Vein endothelial cell (primary cell): ENCODE measurements at places on chromosomes 4 and X. TPM values are rescaled to one million over a fixed set of nuclear protein-coding genes. Genes with fewer than 3 reads are reported as not detected.

NEUROG2 gene
- total RNA-seq, result not detected in 2 replicates

SMIM31 gene
- not detected in 2 replicates for total RNA-seq

SERPINA7 gene
- not detected in 2 replicates for total RNA-seq

SSX4B gene
- total RNA-seq, result not detected in 2 replicates

POLN gene
- total RNA-seq, result 2.0 TPM in 2 replicates
